ENCODE measurements at places on chromosomes 3 and 15.

DNA sequence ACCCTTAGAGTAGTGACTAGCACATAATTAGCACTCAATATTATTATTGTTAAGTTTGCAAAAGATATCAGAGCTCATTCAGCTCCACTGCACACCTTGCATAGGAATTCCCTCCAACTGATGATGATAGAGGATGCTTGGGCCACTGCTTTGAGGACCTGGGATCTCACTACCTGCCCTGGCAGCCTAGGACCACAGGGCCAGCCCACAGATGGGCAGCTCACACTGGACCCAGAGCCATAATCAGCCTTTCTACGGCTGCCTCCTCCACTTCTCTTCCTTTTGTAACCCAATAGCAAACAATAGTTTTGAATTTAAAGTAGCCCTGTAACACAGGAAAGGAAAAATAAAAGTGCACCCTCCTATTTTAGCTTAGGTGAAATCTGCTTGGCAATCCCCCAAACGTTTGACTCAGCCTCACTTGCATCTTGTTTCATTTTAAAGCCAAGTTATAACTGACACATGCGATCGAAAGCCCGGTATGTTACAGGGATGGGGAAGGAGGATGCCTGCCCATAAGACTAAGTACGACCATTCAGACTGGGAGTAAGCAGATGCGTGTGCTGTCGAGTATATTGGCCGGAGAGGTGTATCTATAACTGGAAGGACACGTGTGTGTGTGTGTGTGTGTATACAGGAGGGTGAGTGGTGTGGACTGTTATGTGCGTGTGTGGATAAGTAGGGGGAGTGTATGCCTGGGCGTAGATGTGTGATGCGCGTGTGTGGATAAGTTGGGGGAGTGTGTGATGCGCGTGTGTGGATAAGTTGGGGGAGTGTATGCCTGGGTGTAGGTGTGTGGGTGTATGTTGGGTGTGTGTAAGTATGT is 65.9 kb downstream of the CPN2 start:
- no peaks in the 10 kb centered on the region for H3K4me1 ChIP-seq
- no peak overlapping the region for H3K27ac ChIP-seq
- H3K27me3 ChIP-seq, result no peaks in the 10 kb centered on the region
- H3K4me3 ChIP-seq, result no peak overlapping the region
- DNase-seq, result peak; percentile 6

DNA sequence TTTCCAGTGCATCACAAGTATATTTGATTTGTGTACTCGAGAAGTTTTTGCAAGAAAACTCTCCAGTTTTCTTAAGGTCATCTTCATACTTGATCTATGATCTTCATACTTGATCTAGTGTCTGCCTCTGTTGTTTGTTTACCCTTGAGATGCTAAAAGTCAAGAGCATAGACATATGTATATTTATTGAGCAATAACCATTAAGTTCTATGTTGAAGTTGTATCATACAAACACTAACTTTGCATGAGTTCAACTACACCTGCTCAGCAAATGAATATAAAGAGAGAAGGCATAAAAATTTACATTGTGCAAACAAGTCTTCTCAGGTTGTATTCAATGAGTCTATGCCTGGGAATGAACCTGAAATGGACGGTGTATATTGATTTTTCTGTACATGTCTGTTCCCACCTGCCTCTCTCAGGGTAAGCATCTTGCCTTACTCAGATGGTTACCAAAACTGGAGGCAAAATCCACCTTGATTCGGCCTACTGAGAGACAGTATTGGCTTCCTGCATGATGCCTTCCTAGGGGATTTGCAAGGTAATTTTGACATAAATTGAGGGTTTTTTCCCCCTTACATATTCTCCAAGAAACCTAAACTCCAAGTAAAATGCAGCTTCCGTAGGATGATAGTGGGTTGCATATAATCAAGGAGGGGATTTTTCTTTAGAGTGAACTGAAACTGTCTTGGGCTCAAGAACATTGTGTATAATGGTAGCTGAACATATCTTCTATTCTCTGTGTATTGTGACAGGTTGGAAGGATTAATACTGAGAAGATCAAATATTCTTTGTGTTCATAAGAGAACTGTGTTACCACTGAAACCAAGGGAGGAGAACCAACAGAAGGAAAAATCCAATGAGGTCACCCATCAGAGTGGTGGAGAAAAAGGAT is 110.4 kb downstream of the FILIP1L start:
- no peaks in the 10 kb centered on the region for H3K4me1 ChIP-seq
- H3K27ac ChIP-seq, result no peak overlapping the region
- H3K27me3 ChIP-seq, result no peaks in the 10 kb centered on the region
- no peaks in the 10 kb centered on the region for H3K36me3 ChIP-seq
- no peak for DNase-seq

- no peaks in the 10 kb centered on the region for H3K27me3 ChIP-seq
- DNase-seq, result no peak
- no peaks in the 10 kb centered on the region for H3K4me1 ChIP-seq
- peaks cover 48% of the 10 kb centered on the region for H3K36me3 ChIP-seq
Measured at GRCh38 chr3:45962033-45962432, 18.8 kb downstream of the CXCR6 start.

- H3K27me3 ChIP-seq, result no peaks in the 10 kb centered on the region
- no peak overlapping the region for H3K27ac ChIP-seq
- H3K4me1 ChIP-seq, result no peaks in the 10 kb centered on the region
- H3K4me3 ChIP-seq, result no peak overlapping the region
- no peak for DNase-seq
- peaks cover 32% of the 10 kb centered on the region for H3K36me3 ChIP-seq
Measured at GRCh38 chr3:122533931-122534334, 19.2 kb upstream of the KPNA1 start.

DNA sequence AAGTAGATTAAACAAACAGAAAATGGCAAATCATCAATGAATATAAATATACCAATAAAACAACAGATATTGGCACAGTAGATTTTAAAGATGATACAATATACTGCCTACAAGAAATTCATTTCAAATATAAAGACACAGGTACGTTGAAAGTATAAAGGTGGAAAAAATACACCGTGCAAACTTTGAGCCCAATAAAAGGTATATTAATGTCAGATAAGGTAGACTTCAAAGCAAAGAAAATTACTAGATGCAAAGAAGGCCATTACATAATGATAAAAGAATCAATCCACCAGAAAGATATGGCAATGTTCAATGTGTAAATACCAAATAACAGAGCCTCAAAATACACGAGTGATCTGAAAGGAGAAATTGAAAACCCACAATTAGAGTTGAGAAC is 34.3 kb upstream of the VIPR1 start:
- no peaks in the 10 kb centered on the region for H3K36me3 ChIP-seq
- H3K4me1 ChIP-seq, result peaks cover under 1% of the 10 kb centered on the region
- H3K27me3 ChIP-seq, result peaks cover 3% of the 10 kb centered on the region
- H3K27ac ChIP-seq, result no peak overlapping the region

DNA sequence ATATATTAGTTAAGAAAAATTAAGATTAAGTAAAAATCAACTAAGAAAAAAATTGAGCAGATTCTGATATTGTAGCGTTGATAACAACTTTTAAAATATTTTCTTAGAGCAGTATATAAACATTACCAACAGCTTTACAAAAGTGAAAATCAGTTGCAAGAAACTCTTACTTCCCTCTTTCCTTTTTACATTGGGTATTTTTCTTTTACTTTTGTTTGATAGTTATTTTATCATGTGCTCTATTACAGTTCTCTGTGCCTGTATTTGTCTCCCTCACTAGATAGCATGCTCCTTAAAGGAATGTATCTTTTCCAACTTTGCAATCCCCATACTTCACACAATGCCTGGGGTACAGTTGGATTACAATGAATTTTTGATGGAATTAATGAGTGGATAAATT is 87.5 kb upstream of the P3H2 start:
- no peak for DNase-seq
- no peaks in the 10 kb centered on the region for H3K36me3 ChIP-seq
- no peaks in the 10 kb centered on the region for H3K4me1 ChIP-seq
- H3K27ac ChIP-seq, result no peak overlapping the region
- no peak overlapping the region for H3K4me3 ChIP-seq
- H3K27me3 ChIP-seq, result no peaks in the 10 kb centered on the region

DNA sequence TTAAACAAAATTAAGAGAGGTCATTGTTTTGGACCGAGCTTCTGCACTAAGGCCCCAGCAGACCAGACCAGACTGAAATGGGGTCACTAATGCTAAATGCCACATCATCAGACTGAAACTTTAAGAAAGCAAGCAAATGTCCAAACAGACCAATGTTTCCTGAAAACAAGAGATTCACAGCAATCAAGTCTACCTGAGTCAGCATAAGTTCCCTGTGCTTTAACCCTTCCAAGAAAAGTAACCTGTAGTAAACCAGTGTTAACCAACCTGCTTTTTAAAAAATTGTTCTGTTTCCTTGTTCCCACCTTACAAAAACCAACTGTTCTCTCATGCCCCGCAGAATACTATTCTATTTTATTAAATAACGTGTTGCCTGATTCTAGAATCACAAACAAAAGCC is 241.1 kb upstream of the GADL1 start:
- H3K27ac ChIP-seq, result no peak overlapping the region
- DNase-seq, result no peak
- H3K27me3 ChIP-seq, result no peaks in the 10 kb centered on the region
- no peaks in the 10 kb centered on the region for H3K36me3 ChIP-seq
- no peak overlapping the region for H3K4me3 ChIP-seq
- H3K4me1 ChIP-seq, result no peaks in the 10 kb centered on the region

DNA sequence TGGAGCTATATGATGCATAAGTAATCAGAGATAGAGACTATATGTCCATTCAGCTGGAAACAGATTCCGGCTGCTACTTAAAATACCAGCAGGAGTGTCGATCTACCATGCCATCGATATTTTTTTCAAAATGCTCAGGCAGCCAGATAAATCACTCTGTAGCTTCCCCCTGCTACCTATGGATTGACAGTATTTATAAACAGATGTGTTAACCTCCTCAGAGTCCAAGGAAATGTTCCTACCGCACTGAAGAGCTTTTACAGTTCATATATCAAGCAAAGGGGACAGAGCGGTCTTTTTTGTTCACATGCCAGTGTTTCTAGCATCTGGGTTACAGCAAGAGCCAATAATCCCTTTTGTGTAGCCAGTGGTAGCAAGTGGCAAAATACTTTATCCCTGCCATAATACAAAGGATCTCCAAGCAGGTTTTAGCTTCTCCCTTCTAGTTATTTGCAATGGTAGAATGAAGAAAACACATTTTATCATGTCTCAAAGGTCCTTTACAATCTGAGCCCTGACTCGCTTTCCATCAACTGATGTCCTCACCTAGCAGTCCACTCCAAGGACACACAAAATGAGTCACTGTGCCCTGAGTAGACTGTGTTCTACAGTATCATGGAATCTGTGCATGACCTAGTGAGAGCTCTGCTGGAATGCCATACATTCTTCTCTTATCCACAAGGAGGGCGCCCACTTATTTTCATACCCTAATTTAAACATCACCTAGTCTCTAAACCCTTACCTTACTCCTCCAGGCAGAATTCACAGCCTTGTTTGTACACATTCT is 507.0 kb downstream of the TBL1XR1 start:
- H3K4me3 ChIP-seq, result no peak overlapping the region
- no peak overlapping the region for H3K27ac ChIP-seq
- H3K4me1 ChIP-seq, result no peaks in the 10 kb centered on the region
- no peaks in the 10 kb centered on the region for H3K27me3 ChIP-seq
- DNase-seq, result no peak

GRCh38 chr15:65512807-65513416 is 4.6 kb downstream of the DPP8 start:
- peaks cover 2% of the 10 kb centered on the region for H3K36me3 ChIP-seq
- no peaks in the 10 kb centered on the region for H3K27me3 ChIP-seq
- peaks cover 23% of the 10 kb centered on the region for H3K4me1 ChIP-seq
- no peak overlapping the region for H3K4me3 ChIP-seq
- H3K27ac ChIP-seq, result no peak overlapping the region

GRCh38 chr3:192947421-192947820 is 29.8 kb upstream of the MB21D2 start:
- no peaks in the 10 kb centered on the region for H3K27me3 ChIP-seq
- no peaks in the 10 kb centered on the region for H3K36me3 ChIP-seq
- H3K27ac ChIP-seq, result no peak overlapping the region
- H3K4me1 ChIP-seq, result peaks cover 4% of the 10 kb centered on the region
- no peak for DNase-seq

DNA sequence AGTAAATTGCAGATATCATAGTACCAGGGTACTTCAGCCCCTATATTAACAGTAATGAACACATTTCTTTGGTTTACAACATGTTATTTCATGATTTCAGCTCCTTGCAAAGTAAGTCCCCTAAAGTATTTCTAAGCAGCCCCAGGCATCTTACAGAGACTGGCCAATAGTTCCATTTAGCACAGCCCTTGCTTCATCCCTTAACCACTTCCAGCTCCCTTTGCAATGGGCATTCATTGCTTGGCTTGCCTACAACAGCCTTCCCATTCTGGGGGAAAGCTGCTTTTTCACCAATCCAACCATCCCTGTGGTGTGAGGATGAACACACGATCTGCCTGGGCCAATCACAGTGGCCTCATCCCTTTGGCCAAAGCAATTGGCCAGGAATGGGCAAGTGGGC is 67.2 kb upstream of the XCR1 start:
- peak overlapping the region; percentile 15 for H3K27ac ChIP-seq
- H3K4me3 ChIP-seq, result no peak overlapping the region
- no peak for DNase-seq
- peaks cover 5% of the 10 kb centered on the region for H3K4me1 ChIP-seq
- H3K36me3 ChIP-seq, result no peaks in the 10 kb centered on the region
- no peaks in the 10 kb centered on the region for H3K27me3 ChIP-seq

GRCh38 chr3:117630469-117630868 is 920.9 kb downstream of the TUSC7 start:
- no peak for DNase-seq
- no peak overlapping the region for H3K4me3 ChIP-seq
- H3K27me3 ChIP-seq, result no peaks in the 10 kb centered on the region
- no peaks in the 10 kb centered on the region for H3K36me3 ChIP-seq

DNA sequence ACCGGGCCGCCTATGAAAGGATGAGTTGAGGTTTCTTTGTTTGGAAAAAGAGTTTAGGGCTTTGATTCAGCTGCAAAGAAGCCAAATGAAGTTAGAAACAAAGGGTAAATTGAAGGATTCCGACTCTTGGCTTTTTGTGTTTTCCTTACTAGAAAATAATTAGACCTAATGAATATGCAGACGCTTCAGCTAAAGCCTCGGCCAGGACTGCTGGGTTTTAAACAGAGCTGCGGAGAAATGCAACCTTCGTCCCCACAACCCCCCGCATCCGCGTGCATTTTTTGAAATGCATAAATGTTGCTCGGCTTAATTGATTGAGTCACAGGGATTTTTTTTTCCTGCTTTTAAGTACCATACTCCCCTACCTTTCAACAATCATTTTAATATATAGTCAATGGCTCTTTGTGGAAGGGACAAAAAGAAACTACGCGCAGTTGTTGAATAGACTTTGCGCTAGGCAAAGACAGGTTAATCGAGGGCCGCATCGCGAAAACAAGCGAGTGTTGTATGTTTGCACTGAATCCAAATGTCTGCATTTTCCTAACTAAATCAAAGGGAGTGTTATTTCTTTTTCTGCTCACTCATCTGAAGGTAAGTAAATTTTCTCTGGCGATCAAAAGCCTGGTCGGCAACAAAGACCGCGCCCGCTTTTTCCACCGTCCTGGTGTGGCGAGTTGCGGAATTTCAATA is 1.3 kb upstream of the ZIC4 start:
- H3K4me3 ChIP-seq, result no peak overlapping the region
- H3K27ac ChIP-seq, result no peak overlapping the region
- DNase-seq, result peak; percentile 34
